ENCODE measurements at places on chromosomes 16 and 17.

- DNase-seq: no peak
Observed at GRCh38 chr16:50467943-50468748, 80.0 kb upstream of the NKD1 start.

- DNase-seq: no peak
Observed at GRCh38 chr17:49557312-49558024, 18.2 kb upstream of the NXPH3 start.

GRCh38 chr16:4200000-4200780 lies 41.7 kb downstream of the SRL start:
- no peak for DNase-seq

- no peak for DNase-seq
Observed at GRCh38 chr16:49452108-49452507, 78.5 kb downstream of the C16orf78 start.

GRCh38 chr16:6643080-6643686 lies 689.5 kb upstream of the RBFOX1 start:
- DNase-seq: no peak

DNA sequence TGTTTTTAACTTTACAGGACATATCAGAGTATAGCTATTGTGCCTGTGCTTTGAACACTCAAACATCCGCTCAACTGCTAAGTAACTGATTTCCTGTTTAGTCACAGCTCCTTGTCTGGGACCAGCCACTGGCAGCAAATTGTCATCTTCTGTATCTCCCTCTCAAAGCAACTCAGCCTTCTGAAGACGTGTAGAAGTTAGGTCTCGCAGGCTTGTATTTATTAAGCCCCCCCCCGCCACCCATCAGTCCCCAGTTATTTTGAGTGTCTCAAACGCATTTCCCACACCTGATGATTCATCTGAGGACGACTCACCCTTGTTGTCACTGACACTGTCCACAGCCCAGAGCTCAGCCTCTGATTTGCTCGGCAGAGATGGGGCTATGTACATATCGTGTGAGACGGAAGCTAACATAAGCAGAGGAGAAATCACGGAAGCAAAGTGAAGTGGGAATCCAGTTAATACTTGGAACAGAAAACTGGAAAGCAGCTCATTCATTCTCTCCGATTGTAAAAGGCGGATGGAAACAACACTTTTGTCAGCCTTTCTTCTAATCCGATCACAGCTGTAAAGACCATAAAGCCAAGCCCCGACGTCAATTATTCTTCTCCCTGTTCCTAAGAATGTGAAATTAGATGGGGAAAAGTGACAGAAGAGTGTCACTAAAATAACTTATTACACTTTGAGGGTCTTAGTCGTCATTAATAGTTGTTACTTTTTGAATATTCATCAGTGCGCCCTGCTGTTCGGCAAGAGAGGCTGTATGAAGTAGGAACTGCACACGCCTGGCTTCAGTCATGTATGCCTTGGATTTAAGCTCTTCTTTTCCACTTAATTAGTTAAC lies 64.2 kb downstream of the PITPNC1 start:
- DNase-seq: no peak

GRCh38 chr16:57577214-57577613 lies 34.8 kb downstream of the ADGRG5 start:
- no peak for DNase-seq

GRCh38 chr16:11706180-11706742 lies 36.4 kb downstream of the TXNDC11 start:
- no peak for DNase-seq

DNA sequence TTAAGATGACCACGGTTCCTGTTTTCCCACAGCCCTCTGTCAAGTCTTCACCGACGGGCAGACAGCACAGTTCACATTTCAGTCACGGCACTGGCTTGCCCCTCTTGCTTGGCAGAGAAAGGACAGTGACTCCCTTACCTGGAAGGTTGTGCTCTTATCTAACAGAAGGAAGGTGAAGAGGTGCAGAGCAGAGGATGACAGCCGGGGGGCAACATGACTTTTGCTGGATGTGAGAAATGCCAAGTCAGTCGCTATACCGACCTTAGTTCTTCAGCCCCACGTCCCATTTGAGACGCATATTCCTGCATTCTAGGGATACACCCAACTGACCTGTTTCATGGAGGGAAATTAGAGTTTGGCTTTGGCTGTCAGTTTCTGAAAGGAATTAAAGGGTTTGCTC lies 492.3 kb downstream of the NPIPA7 start:
- no peak for DNase-seq

- DNase-seq: no peak
Observed at GRCh38 chr17:5126719-5127488, 11.1 kb downstream of the USP6 start.

DNA sequence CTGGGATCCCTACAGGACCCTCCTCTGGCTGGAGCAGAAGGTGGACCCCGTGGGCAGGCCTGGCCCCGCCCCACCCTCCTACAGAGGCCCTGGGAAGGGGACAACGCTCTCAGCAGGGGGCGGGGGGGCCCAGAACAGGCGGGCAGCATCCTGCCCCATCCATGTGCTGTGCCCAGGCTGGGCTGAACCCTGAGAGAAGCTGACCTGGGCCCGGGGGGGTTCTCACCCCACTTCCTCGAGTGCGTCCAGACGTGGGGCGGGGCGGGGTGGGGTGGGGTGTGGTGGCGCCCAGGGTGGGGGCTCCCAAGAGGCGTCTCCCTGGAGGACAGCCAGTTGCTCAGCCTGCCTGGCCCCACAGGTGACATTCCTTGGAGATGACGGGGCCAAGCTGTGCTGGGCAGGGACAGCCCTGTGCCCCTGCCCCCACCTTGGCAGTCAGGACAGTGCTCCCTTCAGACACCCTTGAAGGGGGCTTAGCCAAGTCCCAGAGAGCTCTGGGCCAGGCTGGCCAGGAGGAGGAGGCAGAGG lies 390 bp upstream of the UNC13D start:
- no peak for DNase-seq

- DNase-seq: no peak
Observed at GRCh38 chr17:6097005-6097279, 26.8 kb downstream of the WSCD1 start.

DNA sequence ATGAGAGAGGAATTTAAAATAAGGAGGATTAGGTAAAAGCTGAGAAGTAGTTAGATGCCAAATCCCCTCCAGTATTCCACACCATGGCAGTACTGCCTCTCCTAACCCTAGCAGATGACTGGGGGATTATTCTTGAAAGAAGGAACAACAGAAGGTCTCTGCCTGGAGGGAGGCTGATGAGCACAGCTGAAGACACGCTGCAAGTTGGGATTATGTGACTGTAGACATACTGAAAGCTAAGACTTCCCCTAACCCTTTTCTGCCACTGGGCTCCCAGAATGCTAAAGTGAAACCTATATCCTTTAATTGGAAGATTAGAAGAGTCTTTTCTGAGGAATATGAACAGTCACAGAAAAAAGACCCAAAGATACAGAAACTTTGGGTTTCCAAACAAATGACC lies 27.7 kb upstream of the SLC46A1 start:
- no peak for DNase-seq

DNA sequence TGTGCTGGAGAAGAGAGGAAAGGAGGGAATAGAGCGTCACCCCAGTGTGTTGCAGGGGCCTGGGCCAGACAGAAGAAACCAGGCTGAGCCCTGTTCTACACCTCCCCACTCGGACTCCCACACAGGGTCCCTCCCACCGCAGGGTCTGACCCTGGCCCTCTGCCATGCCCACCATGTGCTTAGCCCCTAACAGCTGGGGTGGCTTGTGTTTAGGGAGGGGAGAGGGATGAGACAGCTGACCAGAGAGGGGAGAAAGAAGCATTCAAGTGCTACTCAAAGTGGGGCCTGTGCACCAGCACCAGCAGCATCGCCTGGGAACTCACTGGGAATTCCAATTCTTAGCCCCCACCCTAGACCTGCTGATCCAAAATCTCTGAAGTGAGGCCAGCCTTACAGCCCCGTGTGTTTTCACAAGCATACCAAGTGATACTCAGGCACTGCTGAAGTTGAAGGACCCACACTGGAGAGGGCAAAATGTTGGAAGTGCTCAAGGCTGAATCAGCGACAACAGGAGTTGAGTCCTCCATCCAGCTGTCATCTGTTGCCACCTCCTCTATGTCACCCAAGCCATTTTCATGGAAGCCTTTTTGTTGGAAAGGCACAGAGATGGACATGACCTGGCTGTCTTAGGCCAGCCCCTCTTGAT lies 47.0 kb downstream of the FZD2 start:
- no peak for DNase-seq

- DNase-seq: no peak
Observed at GRCh38 chr16:17520561-17520960, 49.8 kb upstream of the XYLT1 start.

- no peak for DNase-seq
Observed at GRCh38 chr16:73536931-73537330, 489.0 kb upstream of the ZFHX3 start.

- DNase-seq: no peak
Observed at GRCh38 chr17:56172517-56172982, 19.3 kb downstream of the ANKFN1 start.

Measured in activated gamma-delta T cell (primary cell).